ENCODE measurements at places on chromosomes 1 and 21. TPM values are rescaled to one million over a fixed set of nuclear protein-coding genes. Genes with fewer than 3 reads are reported as not detected.

The ADCY10 gene
- 0.41 TPM for total RNA-seq

The PRRX1 gene
- not detected for total RNA-seq

The SV2A gene
- 3.0 TPM for total RNA-seq

DNA sequence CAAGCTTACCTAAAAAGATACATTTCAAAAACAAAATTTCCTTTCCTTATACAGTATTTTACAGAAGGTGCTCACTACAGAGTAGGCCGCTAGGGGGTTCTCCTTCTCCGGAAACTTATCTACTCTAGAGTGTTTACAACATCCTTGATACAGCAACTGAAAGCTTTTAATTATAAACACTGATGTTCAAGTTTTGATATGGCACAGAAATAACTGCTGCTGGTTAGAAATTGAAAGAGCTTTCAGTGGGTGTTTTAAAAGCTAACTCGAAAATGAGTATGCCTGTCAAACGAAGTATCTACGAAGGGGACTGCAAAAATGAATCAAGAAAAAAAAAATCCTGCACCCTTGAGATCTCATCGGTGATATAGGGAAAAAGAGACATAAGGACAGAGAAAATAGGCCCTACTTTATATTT is 1.0 kb downstream of the YOD1 start:
- H3K27me3 ChIP-seq = no peaks in the 10 kb centered on the region
- peaks cover 63% of the 10 kb centered on the region for H3K4me1 ChIP-seq
- H3K27ac ChIP-seq = peak overlapping the region; percentile 99
- no peaks in the 10 kb centered on the region for H3K36me3 ChIP-seq

The RCSD1 gene
- total RNA-seq = 156 TPM

The KCNH1 gene
- total RNA-seq = not detected

GRCh38 chr1:74732960-74733603 is at the start of the genes CRYZ and TYW3:
Gene CRYZ, minus strand, starts transcription at chr1:74733050. Its CDS starts 8,229 bp downstream, at chr1:74724821.
Gene TYW3, plus strand, starts transcription at chr1:74733152. Its CDS starts 93 bp downstream, at chr1:74733245.
- H3K4me3 ChIP-seq = peak within 1 kb of the TSS; percentile 95
- no peaks in the 10 kb centered on the region for H3K27me3 ChIP-seq
- peak; percentile 81 for DNase-seq

The CSF3R gene
- not detected for total RNA-seq

DNA sequence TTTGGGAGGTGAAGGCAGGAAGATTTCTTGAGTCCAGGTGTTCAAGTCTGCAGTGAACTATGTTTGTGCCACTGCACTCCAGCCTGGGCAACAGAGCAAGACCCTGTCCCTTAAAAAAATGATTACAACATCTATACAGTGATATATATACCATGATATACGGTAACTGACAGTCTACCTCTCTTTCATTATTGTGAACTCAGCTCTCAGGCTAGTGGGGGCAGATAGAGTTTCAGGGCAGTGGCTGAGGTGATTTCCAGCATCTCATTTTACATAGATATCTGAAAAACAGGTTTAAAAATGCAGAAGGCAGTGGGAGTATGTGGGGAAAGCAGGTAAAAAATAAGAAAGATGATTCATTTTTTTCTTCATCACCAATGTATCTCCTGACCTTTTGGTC is 8.1 kb upstream of the NTNG1 start:
- H3K27me3 ChIP-seq = peaks cover 21% of the 10 kb centered on the region
- no peak overlapping the region for H3K27ac ChIP-seq
- no peak overlapping the region for H3K4me3 ChIP-seq
- no peaks in the 10 kb centered on the region for H3K4me1 ChIP-seq

The NTMT2 gene
- total RNA-seq = not detected

GRCh38 chr21:16218682-16219343 is 489.0 kb downstream of the USP25 start:
- H3K4me1 ChIP-seq = no peaks in the 10 kb centered on the region
- H3K4me3 ChIP-seq = no peak overlapping the region
- no peaks in the 10 kb centered on the region for H3K27me3 ChIP-seq
- no peak overlapping the region for H3K27ac ChIP-seq
- DNase-seq = no peak

The PDC gene
- total RNA-seq = not detected

DNA sequence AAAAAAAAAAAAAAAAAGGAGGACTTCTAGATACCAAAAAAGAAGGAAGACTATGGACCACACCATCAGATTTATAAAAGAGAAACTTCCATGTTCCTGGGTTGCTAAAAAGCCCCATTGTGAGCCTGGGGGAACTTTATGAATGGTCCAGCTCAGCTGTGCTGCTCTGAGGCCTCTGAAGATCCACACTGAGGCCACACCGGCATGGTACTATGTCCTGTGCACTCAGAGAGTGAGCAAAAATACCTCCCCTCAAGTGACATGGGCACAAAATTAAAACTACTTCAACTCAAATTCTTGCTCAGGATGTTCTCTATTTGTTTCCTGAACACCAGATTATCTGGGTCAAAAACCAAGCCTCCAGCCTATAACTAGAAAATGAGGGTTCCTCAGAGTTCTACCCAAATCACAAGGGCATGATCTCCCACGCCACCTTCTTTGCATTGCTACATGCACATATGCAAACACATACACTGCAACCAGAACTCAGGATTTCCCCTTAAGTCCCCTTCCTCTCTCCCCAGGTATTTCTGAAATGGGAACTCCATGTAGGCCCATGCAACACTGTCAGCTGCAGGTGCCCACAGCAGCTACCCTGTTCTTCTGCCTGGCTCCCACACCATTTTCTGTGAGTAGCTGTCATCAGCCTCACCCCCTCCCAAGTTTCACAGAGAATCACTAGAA is 94.4 kb downstream of the SH3GLB1 start:
- no peaks in the 10 kb centered on the region for H3K27me3 ChIP-seq
- DNase-seq = no peak
- H3K4me1 ChIP-seq = no peaks in the 10 kb centered on the region
- H3K4me3 ChIP-seq = no peak overlapping the region

The TAS1R1 gene
- total RNA-seq = not detected

- H3K4me1 ChIP-seq = peaks cover 9% of the 10 kb centered on the region
- peaks cover 61% of the 10 kb centered on the region for H3K27me3 ChIP-seq
- no peaks in the 10 kb centered on the region for H3K36me3 ChIP-seq
- DNase-seq = no peak
- H3K4me3 ChIP-seq = no peak overlapping the region
- H3K27ac ChIP-seq = no peak overlapping the region
These were observed 5.5 kb upstream of the PPIE start for GRCh38 chr1:39733161-39733560.

DNA sequence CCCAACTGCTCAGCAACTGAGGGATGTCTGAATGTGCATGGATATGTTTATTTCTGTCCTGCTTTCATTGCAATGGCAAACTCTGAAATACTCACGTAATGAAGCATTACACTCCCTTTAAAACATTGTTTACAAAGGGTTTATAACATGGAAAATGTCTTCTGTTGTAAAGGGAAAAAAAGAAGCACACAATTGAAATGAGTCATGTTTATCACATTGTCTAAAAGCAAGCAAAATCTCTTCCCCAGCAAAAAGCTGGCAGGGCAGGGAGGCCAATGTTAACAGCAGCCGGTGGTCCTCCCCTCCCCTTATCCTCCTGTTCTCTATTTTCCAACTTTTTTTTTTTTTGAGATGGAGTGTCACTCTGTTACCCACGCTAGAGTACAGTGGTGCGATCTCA is 3.9 kb upstream of the EFNA1 start:
- peaks cover 13% of the 10 kb centered on the region for H3K27me3 ChIP-seq
- no peak for DNase-seq
- H3K4me1 ChIP-seq = peaks cover 15% of the 10 kb centered on the region
- no peak overlapping the region for H3K27ac ChIP-seq
- no peak overlapping the region for H3K4me3 ChIP-seq

- peaks cover 21% of the 10 kb centered on the region for H3K36me3 ChIP-seq
- no peak overlapping the region for H3K4me3 ChIP-seq
- H3K27me3 ChIP-seq = no peaks in the 10 kb centered on the region
- H3K4me1 ChIP-seq = no peaks in the 10 kb centered on the region
- DNase-seq = no peak
These were observed 41.8 kb upstream of the SLC16A1 start for GRCh38 chr1:112997781-112998180.

- peaks cover 6% of the 10 kb centered on the region for H3K36me3 ChIP-seq
- peaks cover 41% of the 10 kb centered on the region for H3K4me1 ChIP-seq
- H3K4me3 ChIP-seq = no peak overlapping the region
- DNase-seq = no peak
These were observed 2.4 kb downstream of the SPRTN start for GRCh38 chr1:231340328-231341013.

- peaks cover 49% of the 10 kb centered on the region for H3K36me3 ChIP-seq
- peak; percentile 55 for DNase-seq
- peak overlapping the region; percentile 92 for H3K27ac ChIP-seq
These were observed 25.1 kb upstream of the LSS start for GRCh38 chr21:46253610-46254124.

DNA sequence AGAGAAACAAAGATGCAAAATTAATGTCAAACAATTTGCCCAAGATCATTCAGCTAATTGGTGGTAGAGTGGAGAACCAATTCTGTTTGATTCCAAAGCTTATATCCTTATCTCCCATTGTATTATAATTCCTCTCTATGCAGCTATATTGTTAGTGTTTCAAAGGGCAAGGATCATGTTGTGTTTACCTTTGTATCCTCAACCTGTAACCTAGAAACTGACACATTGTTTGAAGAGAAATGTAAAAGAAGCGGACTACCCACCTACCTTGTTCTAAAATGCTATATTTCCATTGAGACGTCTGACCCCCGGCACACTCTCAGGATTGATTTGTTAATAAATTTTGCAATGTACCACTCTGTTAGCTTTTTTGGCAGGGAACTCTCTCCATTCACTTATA is 9.3 kb downstream of the RAVER2 start:
- no peak for DNase-seq
- no peak overlapping the region for H3K27ac ChIP-seq
- peaks cover 11% of the 10 kb centered on the region for H3K36me3 ChIP-seq
- H3K4me3 ChIP-seq = no peak overlapping the region

GRCh38 chr1:184112176-184112948 is 60.8 kb downstream of the TSEN15 start:
- no peak for DNase-seq
- H3K4me1 ChIP-seq = peaks cover 7% of the 10 kb centered on the region
- no peak overlapping the region for H3K4me3 ChIP-seq
- H3K36me3 ChIP-seq = no peaks in the 10 kb centered on the region

The HSD3B1 gene
- total RNA-seq = not detected

DNA sequence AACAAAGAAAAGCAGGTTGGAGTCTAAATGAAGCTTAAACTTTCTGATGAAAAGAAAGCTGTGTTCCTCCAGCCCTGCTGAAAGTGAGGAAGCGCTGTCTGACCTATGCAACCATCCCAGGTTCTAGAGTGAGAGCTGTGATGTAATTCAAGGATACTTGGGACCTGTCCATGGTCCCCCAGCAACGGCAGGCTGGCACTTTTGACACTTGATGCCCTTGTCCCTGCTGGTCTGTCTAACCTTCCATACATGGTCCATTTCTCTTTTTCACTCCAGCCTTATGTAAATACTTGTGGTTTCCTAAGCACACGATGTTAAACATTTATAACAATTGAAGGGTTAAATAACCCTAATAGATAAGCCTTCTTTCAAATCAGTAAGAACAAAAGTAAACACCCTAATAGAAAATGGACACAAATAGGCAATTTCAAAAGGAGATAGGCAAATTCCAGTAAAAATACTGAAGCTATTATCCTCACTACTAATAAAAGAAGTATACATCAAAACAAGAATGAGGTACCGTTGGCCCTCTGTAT is 17.7 kb upstream of the KDM4A start:
- no peak overlapping the region for H3K4me3 ChIP-seq
- no peak for DNase-seq
- no peaks in the 10 kb centered on the region for H3K27me3 ChIP-seq

The ELF3 gene
- total RNA-seq = 1.5 TPM

- no peak overlapping the region for H3K27ac ChIP-seq
- H3K4me1 ChIP-seq = peaks cover 62% of the 10 kb centered on the region
- no peak for DNase-seq
These were observed 21.3 kb upstream of the IL10 start for GRCh38 chr1:206793620-206794019.

DNA sequence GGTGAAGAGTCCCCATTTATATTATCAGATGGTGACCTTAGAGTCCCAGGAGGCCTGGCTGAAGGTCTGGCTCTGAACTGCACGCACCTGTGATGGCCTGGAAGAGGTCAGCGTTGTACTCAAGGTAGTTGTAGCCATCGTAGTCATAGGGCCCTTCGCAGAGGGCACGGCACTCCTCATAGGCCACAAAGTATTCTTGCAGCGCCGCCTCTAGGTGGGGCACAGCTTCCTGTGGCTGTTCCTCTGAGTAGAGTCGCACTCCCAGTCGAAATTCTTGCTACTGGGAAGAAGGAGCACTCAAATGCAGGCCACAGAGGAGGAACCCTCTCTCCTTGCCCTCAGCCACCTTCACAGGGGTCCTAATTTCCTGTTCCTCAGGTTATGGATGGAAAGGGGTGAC is 7.7 kb downstream of the P3H1 start:
- no peak for DNase-seq

DNA sequence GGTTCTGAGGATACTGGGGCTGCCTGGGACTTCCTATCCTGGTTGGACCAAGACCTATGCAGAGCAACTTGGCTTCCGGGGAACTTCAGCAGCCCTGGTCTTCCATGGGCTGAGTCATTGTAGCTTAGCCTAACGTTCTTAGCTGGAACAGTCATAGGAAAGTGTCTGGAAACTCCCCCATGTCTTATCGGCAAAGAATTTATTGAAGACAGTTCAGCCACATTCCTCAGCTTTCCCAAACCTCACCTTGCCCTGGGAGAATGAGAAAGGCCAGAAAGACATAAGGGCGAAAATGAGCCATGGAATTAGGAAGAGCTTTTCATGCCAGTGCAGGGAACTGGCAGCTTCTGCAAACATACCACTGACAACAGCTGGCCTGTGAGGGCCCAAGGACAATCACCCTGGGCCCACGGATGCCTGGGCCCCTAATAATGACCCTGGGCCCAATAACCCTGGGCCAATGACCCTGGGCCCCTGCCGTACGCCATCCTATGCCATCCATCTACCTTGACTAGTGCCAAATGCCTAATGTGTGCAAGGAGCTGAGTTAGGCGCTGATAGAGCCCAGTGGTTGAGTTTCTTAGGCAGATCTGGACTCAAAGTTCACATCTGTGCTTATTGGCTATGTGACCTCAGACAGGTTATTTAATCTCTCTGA is 114.4 kb upstream of the GADD45A start:
- H3K4me3 ChIP-seq = no peak overlapping the region
- H3K36me3 ChIP-seq = no peaks in the 10 kb centered on the region
- DNase-seq = no peak
- H3K27me3 ChIP-seq = no peaks in the 10 kb centered on the region
- H3K27ac ChIP-seq = no peak overlapping the region
- H3K4me1 ChIP-seq = no peaks in the 10 kb centered on the region

DNA sequence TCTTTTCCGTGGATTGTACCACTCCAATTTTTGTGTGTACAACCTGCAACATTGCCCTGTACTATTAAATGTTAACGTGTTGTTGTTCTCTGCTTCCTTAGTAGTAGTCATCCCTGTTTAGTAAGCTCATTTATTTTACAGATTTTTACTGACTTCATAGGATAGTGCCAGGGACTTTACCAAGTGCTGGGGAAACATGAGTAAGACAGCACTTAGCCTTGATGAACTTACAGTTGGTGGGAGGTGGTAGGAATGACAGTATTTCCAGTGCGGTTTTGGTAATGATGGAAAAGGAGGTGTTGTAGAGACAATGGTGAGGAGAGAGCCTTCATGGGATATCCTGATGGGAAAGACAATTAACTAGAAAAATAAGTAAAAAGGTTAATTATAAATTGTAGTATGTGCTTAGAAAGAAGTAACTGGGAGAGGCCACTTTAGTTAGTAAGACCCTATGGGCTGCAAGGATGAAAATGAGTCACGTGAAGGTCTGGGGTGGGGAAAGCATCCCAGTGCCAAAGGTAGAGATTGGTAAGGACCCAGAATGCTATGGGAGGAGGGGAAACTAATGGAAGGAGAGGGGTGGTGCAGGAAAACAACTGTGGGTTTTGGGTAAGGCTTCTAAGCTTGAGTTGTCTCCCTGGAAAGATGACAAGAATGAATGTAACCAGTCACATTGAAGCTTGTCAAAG is 1.7 kb downstream of the RLF start:
- H3K36me3 ChIP-seq = no peaks in the 10 kb centered on the region
- no peak for DNase-seq
- no peak overlapping the region for H3K4me3 ChIP-seq
- peaks cover 25% of the 10 kb centered on the region for H3K4me1 ChIP-seq
- no peaks in the 10 kb centered on the region for H3K27me3 ChIP-seq

All from naive thymus-derived CD8-positive, alpha-beta T cell (primary cell).